ENCODE measurements at places on chromosomes 16 and 17. TPM values are rescaled to one million over a fixed set of nuclear protein-coding genes. Genes with fewer than 3 reads are reported as not detected.

- no peak for DNase-seq
These were observed 172.9 kb downstream of the STX8 start for GRCh38 chr17:9402590-9403199.

DNA sequence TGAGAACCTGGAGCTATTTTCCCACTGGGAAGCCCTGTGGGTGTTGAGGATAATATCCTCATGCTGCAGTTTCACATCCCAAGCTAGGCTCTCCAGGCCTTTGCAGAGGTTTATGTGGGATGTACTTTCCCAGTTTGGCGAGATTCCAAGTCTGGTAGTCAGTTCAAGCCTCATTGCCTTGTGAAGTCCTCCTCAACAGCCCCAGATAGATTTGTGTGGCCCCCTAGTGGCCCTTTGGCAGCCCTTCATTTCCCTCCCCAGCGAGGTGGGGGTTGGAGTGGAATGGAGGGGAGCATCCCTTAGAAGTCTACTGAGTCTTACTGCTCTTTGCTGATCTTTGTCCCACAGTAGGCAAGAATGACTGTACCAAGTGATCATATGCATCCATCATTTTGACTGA is 137.9 kb downstream of the CDH11 start:
- DNase-seq: no peak

DNA sequence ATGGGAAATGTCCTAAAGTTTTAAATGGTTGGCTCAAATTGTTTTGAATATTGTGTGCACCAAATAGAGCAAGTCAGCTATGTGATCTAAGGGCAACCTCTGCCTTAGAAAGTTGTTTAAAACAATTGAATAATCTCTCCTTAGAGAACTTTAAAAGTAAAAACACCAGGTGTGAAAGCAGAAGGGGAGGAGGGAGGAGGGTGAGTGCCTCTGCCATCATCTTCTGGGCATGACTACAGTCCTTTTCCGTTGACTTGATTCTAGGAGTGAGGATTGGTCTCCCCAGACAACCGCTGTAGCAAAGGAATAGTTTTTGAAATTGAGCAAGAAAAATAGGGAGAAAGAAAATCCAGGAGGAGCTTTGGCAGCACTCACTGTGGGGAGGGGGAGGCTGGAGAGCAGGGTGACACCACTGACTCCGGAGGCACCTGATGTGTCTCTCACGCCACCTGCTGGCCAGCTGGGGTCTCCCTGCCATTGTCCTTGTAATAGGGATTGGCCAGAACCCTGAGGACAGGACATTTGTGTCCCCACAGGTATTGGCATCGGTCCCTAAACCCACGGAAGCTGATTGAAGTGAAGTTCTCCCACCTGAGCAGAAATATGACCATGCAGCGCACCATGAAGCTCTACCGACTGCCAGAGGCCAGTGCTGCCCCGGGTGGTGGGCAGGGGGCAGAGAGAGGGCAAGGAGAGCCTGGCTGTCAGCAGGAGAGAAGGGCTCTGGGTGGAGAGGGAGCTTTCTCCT is 33.3 kb downstream of the PLCD3 start:
- DNase-seq: no peak

- no peak for DNase-seq
These were observed 223.0 kb upstream of the ELAC2 start for GRCh38 chr17:13240851-13241250.

DNA sequence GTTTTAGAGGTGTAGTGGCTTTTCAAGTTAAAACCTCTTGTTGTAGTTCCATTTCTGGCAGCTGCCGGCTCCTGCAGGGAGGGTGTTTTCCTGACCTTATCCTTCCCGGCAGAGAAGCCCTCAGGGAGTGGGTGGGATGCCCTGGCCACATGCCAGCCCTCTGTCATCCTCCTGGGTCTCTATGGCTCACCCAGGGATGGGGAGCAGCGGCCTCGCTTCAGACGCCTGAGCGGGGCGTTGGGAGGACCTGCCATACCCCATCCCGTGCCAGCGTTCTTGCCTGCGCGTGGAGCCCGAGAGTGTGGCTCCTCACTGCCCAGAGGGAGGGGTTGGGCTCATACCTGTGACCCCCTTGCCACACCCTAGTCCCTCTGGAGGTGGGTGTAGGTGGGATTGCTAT is 11.9 kb downstream of the KCNJ12 start:
- DNase-seq: no peak

GRCh38 chr17:52026075-52026474 is 132.4 kb downstream of the CA10 start:
- DNase-seq: no peak

DNA sequence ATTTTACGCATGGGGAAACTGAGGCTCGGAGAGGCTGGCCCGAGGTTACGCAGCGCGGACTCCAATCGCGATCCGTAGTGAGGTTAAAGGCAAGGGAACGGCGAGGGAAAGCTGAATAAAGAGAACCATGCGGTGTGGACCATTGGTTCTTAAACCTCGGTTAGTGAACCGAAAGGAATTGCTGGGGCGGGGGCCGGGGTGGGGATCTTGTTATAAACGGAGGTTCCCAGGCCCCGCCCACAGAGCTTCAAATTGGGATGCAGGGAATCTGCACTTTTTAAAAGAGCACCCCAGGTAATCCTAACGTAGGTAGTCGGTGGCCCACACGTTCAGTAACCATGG is 524 bp downstream of the IQCK start:
- DNase-seq: no peak

- DNase-seq: no peak
These were observed 37.2 kb downstream of the GSE1 start for GRCh38 chr16:85650135-85650843.

DNA sequence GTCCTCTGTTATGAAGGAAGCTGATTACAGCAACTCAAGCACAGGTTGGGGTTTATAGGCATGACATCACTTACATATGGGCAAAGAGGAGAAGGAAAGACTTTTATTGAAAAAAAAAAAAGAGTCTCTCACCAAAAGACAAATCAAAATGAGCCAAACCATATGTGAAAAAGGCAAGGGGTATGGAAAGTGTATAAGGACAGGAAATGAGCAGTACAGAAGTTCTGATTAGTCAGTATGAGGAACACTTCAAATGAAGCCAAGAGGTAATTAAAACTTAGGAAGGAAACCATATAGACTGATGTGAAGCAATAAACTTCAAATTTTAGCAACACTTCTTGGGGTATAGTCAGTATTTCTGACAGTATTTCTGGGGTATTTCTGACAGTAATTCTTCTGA is 1372.6 kb downstream of the CDH11 start:
- DNase-seq: no peak

DNA sequence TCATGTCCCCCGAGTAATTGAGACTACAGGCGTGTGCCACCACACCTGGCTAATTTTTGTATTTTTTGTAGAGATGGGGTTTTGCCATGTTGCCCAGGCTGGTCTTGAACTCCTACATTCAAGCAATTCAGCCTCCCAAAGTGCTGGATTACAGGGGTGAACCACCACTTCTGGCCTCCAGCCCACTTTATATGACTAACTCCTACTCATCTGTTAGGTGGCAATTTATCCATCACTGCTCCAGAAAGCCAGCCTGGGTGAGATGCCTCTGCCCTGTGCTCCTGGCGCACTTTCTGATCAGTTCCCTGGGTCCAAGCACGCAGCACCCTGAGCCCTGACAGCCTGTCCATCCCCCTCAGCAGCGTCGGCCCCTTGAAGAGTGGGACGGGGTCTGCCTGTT is 29.4 kb downstream of the ADAM11 start:
- no peak for DNase-seq

- no peak for DNase-seq
These were observed 673.6 kb upstream of the CDH8 start for GRCh38 chr16:62709794-62710193.

DNA sequence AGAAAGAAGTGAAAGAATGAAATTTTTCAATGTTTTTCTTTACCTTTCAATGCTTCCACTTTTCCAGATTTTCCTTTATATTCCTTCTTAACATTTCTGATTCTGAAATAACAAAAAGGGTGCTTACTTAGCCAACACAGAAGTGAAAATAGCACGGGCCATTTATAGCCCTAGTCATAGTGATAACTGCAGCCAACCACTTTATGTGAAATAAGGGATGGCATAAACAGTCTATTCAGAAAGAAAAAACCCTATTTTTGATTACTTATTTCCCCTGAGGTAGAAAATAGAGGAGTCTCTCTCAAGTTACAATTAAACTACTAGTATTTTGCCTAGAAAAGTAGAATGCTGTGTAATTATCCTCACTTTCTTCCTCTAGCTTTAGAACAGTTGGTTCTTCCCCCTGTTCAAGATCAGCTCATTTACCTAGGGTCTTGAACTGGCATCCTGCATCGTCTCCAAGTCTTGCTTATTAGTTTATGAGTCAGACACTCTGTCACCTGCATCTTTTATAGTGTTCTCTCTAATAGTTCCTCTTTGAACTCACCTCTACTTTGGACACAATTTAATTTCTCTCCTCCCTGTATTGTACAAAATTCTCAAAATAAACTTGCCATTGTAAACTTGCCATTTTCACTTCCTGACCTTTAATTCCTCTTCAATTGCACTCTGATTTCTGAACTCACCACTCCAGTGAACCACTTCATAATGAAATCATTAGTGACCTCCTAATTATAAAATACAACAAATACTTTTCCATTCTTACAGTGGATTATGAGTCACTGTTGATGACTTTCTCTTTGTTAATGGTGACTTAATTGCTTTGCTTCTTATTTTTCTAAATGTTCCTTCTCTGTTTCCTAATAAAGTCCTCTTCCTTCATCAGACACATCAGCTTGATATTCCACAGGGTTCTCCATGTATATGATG is 23.6 kb downstream of the ABCA6 start:
- no peak for DNase-seq

DNA sequence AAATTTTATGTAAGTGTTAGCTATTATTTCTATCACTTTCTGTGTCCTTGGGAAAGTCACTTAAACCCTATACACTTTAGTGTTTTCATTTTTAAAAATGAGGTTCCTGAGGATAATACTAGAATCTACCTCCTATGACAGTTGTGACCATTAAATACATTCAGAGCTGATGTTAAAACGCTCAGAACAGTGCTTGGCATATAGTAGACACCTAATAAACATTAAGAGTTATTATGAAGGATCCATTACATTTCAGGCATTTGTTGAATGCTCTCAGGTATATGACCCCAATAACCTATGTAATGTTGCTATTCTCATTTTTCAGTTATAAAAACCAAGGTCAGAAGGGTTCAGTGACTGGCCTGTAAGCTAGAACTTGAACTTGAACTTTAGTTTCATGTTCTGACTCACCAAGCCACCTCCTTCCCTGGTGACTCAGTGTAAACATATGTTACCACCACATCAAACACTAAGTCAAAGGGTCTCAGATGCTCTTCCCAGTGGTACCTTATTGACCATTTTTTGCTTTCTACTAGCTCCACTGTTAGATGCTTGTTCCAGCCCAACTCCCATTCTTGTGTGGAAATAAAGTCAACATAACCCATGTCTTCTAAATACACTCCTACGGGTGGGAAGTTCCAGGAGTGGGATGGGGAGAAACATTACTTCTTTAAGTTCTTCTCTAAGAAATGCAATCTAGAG is 47.6 kb downstream of the HSD17B2 start:
- no peak for DNase-seq

- DNase-seq: no peak
These were observed 27.4 kb downstream of the TMEM132E start for GRCh38 chr17:34606763-34607162.

GRCh38 chr16:56193951-56194726 is 2.9 kb downstream of the GNAO1 start:
- peak; percentile 1 for DNase-seq

GRCh38 chr17:44733753-44734152 is 25.0 kb upstream of the ADAM11 start:
- no peak for DNase-seq

DNA sequence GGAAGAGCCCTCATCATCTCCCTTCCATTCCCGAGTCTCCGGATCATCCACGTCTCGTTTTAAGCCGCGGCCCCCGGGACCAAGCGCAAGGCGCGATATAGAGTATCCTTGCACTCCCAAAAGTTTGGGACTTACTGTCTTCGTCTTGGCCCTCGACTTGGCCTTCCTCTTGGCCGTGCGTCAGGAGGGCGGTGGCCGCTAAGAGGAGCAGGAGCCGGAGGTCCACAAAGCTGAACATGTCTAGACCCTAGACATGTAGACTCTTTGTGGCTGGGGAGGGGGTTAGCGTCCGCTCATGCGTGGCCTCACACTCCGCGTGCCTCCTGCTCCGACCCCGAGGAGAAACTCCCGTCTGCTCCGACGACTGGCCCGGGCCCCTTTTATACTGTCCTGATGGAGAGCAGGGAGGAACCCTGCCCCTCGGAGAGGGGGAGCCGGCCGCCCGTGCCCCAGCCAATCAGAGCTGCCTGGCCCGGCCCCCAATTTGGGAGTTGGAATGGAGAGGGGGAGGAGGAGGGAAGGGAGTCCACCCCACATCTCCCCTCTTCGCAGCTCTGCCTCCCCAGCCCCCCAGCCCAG is at the start of gene COL1A1:
TSS of gene COL1A1 (minus strand) at position 356 of the 579 bp plus-strand sequence. CDS start at position 238, 118 bp downstream.
- no peak for DNase-seq

GRCh38 chr17:82740906-82741759 is 5.7 kb downstream of the FN3K start:
- DNase-seq: no peak

DNA sequence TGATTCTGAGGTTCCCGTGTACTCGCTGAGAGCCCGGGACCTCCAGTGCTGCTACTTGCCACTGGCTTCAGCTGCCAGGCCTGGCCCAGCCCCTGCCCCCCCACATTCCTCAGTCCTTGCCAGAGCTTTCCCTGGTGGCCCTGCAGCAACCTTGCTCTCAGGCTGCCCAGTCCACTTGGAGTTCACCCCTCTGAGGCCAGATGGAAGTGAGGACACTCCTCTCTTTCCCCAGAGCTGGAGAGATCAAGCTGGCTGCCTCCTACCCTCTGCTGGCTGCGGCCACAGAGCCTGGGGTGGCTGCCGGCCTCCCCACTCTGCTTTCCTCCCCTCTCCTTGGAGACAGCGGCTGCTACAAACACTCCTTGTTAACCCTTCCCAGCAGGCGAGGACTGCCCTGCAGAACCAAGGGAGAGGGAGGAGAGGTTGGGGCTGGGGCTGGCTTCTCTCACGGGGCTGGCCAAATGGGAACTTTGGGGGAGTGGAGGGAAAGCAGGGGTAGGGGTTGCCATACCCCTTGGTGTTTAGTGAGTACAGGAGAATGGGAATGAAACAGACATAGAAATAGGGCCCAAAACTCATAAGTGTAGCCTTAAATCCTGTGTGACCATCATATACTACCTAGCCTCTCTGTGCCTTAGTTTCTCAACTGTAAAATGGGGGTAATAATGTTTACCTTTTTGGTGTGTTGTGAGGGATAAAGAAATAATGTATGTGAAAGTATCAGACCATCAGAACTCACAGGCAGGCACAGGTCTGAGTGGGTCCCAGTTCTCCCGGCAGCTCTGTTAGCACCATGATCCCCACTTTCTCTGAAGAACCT is at the start of gene GAS2L2:
TSS of gene GAS2L2 (minus strand) at position 295 of the 820 bp plus-strand sequence. CDS start 389 bp downstream, outside the sequence.
- DNase-seq: no peak

GRCh38 chr16:53111078-53111791 is 56.4 kb downstream of the CHD9 start:
- DNase-seq: no peak

GRCh38 chr16:15557258-15557657 is 85.7 kb downstream of the MARF1 start:
- no peak for DNase-seq

Gene DYNLRB2
- total RNA-seq: not detected

Gene CDH16
- total RNA-seq: not detected

Gene ADAT1
- 120 TPM for total RNA-seq

Gene KCNH6
- total RNA-seq: not detected

Gene KRTAP2-2
- not detected for total RNA-seq

Gene MEAK7
- 27.4 TPM for total RNA-seq

Gene IRX3
- total RNA-seq: 2.4 TPM

Gene SULT1A3
- total RNA-seq: 19.4 TPM

Gene SOCS7
- 4.7 TPM for total RNA-seq

Gene CLEC18C
- total RNA-seq: not detected
